ENCODE measurements at places on chromosomes 7 and 10. TPM values are rescaled to one million over a fixed set of nuclear protein-coding genes. Genes with fewer than 3 reads are reported as not detected.
A peak's percentile ranks its signal among the peaks of the same experiment; 100 is the strongest.

GRCh38 chr7:51180092-51180491, 136.5 kb downstream of the COBL start:
- no peak overlapping the region for H3K27ac ChIP-seq
- no peak overlapping the region for H3K4me3 ChIP-seq
- DNase-seq: no peak

- DNase-seq: no peak
- H3K27ac ChIP-seq: no peak overlapping the region
- peaks cover 5% of the 10 kb centered on the region for H3K4me1 ChIP-seq
- no peaks in the 10 kb centered on the region for H3K36me3 ChIP-seq
- H3K27me3 ChIP-seq: peaks cover 2% of the 10 kb centered on the region
Observed at GRCh38 chr10:62471711-62472110, 97.5 kb downstream of the ZNF365 start.

DNA sequence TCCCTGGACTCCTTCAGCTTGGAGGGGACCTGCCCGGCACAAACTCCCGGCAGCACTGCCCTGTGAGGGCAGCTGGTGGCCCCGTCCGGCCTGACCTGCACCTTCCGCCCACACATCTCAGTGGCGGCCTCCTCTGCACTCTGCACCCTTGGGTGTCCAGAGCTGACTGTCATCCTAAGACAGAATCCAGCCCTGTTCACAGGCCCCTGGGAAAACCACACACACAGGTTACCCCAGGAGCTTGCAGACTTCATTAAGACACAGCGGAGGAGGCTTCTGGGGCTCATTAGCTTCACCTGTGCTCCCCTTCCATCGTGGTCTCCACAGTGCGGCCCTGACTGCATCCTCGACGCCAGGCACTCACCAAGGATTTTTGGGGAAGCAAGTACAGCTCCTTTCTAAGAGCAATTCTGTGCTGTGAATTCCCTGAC, 51.5 kb upstream of the SHH start:
- H3K27ac ChIP-seq: no peak overlapping the region
- H3K4me3 ChIP-seq: no peak overlapping the region
- no peaks in the 10 kb centered on the region for H3K27me3 ChIP-seq
- H3K36me3 ChIP-seq: no peaks in the 10 kb centered on the region

DNA sequence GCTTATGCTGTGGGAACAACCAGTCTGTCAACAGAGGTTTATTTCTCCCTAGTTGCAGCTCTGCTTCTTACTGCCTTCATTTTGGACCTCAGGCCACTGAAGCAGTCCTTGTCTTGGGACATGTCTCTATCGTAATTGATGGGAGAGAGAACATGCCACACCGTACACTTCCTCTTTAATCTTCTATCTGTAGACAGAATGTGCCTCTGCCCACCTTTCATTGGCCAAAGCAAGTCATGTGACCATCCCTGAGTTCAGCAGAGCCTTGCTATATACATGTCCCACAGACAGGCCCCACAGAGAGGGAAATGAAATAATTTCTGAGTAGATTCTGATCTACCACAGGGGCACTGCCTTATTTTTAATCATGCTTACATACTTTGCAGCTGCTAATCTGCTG, 98.0 kb downstream of the KCND2 start:
- no peak overlapping the region for H3K4me3 ChIP-seq
- peaks cover 3% of the 10 kb centered on the region for H3K4me1 ChIP-seq
- H3K27ac ChIP-seq: no peak overlapping the region
- DNase-seq: no peak
- H3K27me3 ChIP-seq: no peaks in the 10 kb centered on the region

DNA sequence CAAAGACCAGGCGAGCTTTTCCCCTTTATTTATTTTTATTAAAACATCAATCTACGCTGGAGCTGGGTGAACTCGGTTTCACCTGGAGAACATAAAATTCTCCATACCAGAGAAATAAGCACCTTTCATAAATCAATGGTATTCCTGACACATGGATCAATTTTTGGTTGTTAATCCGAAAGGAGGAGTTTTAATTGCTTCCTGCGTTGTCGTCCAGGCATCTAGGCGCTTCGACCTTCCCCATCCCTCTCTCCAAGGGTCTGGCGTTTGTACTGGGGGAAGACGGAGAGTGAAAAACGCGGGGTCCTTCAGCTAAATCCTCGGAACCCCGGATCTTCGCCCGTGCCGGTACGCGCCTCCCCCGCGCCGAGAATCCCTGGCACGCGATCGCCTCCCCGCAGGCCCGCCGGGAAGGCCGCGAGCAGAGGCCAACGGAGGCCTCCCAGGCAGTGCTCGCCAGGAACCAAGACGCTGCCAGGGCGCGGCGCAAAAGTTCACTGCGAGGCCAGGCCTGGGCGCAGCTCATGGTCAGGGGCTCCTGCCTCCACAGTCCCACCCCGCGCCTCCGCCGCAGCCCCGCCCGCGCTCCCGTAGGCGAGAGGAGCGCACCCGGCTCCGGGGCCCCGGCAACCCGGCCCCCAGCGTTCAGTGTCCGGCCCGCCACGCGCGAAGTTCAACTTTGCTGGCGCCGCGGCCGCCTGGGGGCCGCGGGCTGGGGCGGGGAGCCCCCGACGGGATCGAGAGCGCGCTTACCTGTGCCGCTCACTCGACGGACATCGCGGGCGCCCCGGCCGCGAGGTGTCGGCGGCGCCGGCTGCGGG, 8.3 kb upstream of the EBF3 start:
- H3K27ac ChIP-seq: no peak overlapping the region
- no peaks in the 10 kb centered on the region for H3K36me3 ChIP-seq
- DNase-seq: peak; percentile 45
- peaks cover 20% of the 10 kb centered on the region for H3K4me1 ChIP-seq
- peak overlapping the region; percentile 88 for H3K4me3 ChIP-seq
- H3K27me3 ChIP-seq: peaks cover 10% of the 10 kb centered on the region

GRCh38 chr7:14931511-14932215, 29.1 kb upstream of the DGKB start:
- peaks cover 26% of the 10 kb centered on the region for H3K4me1 ChIP-seq
- peaks cover 3% of the 10 kb centered on the region for H3K36me3 ChIP-seq

- no peaks in the 10 kb centered on the region for H3K4me1 ChIP-seq
- no peak for DNase-seq
Observed at GRCh38 chr10:108452533-108452932, 1288.0 kb upstream of the SORCS1 start.

DNA sequence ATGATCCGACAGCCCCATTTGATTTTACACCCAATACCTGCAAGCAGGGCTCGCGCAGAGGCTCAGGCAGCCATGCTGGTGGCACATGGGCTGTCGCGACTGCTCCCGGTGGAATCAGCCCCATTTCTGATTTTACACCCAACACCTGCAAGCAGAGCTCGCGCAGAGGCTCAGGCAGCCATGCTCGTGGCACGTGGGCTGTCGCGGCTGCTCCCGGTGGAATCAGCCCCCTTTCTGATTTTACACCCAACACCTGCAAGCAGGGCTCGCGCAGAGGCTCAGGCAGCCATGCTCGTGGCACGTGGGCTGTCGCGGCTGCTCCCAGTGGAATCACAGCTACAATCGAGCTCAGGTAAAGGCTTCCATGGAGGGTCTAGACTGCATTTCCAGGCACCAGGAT, 244.1 kb downstream of the PTPRN2 start:
- no peaks in the 10 kb centered on the region for H3K4me1 ChIP-seq
- no peak for DNase-seq
- no peak overlapping the region for H3K4me3 ChIP-seq
- peaks cover 12% of the 10 kb centered on the region for H3K36me3 ChIP-seq
- H3K27ac ChIP-seq: no peak overlapping the region
- H3K27me3 ChIP-seq: peaks cover 10% of the 10 kb centered on the region

ASB10 gene
- total RNA-seq: not detected

RNLS gene
- 4.4 TPM for total RNA-seq

KLLN gene
- 0.27 TPM for total RNA-seq

GIMAP7 gene
- total RNA-seq: not detected

FAM13C gene
- 17.8 TPM for total RNA-seq

All from glutamatergic neuron (in vitro differentiated cells).